ENCODE measurements at places on chromosomes 6 and 20.

GRCh38 chr6:35710241-35710847, 21.6 kb upstream of the FKBP5 start:
- DNase-seq, result no peak

- no peak for DNase-seq
These were observed 333.0 kb downstream of the CD83 start for GRCh38 chr6:14450578-14450977.

DNA sequence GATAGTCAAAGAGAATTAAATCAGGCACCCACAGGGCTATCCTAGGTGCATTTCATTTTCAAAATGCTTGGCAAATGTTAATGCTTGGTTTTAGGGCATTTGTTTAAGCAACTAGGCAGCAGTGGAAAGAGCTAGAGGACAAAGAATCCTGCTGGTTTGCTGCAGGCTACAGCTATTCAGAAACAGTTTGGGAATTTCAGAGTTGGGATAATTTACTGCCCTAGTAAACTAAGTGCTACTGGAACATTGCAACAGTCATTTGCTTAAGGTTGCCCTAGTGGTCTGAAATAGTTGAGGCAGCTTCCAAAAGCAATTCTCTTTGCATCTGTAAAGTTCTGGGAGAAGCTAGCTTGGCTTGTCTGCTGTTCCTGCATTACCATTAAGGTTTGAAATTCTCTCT, 312.7 kb downstream of the LAMA2 start:
- DNase-seq, result no peak

DNA sequence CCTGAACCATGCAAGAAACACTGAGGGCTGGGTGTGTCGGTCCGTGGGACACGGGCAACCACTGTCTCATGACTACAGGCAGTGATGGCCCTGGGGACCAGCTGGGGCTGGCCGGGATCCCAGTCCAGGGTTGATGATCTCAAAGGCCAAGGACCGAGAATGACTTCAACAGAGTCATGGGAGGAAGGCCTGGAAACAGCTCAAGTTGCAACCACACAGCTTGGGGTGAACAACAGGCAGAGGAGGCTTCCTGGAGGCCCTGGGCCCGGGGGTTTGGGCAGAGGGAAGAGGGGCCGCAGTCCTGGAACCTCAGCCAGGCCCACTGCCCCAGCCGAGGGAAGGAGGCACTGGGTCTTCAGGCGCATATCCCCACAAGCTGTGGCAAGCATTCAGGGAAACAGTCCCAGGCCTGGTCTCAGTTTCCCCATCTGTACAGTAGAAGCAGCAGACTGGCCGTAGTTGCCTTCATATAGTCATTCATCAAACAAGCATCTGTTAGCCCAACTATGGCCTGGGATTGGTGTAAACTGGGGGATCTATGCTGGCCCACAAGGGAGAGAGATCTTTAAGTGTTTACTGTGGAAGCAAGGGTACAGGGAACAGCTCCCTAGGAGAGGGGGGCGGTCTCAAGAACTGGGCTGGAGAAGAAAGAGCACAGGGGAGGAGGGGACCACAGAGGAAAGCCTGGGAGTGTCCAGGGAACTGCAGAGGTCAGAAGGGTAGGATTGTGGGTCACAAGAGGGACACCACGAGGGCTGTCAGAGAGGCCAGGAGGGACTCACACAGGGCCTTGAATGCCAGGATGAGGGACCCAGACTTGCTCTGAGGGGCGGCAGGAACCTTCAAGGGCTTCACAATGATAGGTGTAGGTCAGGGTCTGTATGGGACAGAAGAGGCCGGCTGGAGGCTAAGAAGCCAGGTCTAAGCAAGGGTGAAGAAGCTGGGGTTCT, 2.1 kb downstream of the MYL9 start:
- DNase-seq, result peak; percentile 80

DNA sequence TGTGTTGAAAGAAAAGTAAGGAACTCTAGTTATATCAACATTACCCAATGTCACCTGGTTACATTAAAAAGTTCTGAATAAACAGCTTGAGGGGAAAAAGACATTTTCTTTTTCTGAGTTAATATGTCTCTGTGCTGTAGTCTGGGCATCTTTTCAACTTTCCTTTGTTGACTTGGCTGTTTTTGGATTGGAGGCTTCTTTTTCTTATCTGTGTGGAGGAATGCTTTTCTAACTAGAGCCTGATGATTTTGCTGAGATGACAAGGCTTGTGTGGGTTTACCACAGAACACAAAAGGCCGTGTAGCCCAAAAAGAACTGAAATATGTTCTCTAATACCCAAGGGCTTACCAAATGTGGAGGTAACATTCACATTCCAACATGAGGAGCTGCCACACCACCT, 161.8 kb downstream of the KCNQ5 start:
- peak; percentile 50 for DNase-seq

DNA sequence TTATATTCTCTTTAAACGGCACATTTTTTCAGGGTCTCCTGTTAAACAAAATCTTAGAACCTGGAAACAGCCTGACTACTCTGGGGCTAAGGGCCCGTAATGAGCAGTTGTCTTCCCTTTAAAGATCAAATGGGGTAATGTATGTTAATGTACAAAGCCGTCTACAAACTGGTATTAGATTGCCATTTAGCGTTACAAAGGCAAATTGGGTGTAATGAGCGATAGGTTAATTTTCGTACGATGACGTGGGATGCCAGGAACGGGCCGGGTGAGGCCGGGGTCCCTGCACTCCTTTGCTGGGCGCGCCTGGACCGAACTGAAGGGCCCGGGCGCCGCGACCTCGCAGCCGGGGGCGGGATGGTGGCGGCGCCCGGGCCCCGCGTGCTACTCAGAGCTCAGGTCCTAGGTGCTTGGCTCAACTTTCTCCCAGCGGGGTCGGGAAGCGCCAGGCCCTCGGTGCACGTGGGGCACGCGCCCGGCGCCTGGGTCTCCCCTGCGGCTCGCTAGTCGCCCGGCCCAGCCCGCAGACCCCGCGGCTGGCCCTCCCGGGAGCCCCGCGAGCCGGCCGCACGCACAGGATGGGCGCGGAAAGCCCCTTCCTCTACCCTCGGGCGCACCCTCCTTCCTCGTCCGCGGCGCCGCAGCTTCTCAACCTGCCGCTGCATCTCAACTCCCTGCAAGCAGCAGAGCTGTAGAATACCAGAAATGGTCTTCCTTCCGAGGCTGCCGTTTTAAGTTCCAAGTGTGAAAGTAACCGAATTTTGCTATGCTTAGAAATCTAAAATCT, 5.9 kb downstream of the NKX2-4 start:
- no peak for DNase-seq

GRCh38 chr20:39424962-39425678, 463.0 kb downstream of the DHX35 start:
- no peak for DNase-seq

DNA sequence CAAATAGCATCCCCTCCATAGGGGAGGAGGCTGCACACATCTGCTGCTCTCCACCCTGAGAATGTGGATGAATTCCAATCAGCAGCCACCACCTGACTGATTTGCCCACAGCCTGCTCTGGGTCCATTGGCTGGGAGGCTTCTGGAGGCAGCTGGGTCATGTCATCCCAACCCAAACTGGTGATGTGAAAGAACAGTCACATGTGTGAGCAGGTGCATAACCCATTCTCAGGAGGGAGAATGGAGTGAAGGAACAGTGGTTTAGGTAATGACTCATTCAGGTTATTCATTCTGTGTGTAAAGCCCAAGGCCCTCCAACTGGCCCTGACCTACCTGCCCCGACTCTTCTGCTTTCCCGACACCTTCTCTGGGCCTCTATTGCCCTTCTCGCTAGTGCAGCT, 90.9 kb upstream of the GCM1 start:
- no peak for DNase-seq

DNA sequence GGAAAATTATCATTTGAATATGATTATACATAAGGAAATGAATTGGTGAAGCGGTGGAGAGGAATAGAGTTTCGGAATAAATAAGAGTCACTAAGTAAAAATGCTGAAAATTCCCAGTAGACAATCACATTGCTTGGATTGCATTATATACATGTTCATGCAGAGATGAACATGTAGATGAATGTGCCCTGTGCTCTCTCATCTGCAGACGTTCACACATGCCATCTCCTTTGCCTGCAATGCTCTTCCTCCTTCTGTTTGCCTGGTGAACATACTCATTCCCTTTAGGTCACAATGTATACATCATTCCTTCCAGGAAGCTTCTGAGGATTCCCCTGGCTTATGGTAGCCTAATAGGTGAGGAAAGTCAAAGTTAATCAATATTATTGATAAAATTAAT, 17.9 kb downstream of the DCDC2 start:
- no peak for DNase-seq

- no peak for DNase-seq
These were observed 519.1 kb upstream of the EYS start for GRCh38 chr6:66226109-66226508.

- DNase-seq, result no peak
These were observed 20.3 kb downstream of the OR2B6 start for GRCh38 chr6:27977387-27977786.

GRCh38 chr6:154706389-154706788, 26.8 kb upstream of the SCAF8 start:
- DNase-seq, result no peak

Data from cardiac fibroblast (primary cell).